Osteocyte (in vitro differentiated cells): ENCODE measurements at places on chromosomes 6 and 20. TPM values are rescaled to one million over a fixed set of nuclear protein-coding genes. Genes with fewer than 3 reads are reported as not detected.

The LBP gene
- not detected in 2 replicates for total RNA-seq

The GSTA4 gene
- 45.3 and 46.4 TPM in 2 replicates for total RNA-seq

The ETV7 gene
- 0.24 and 0.59 TPM in 2 replicates for total RNA-seq

The CEP250 gene
- total RNA-seq, result 57.1 and 58.5 TPM in 2 replicates

The TAF4 gene
- total RNA-seq, result 17.3 and 22.8 TPM in 2 replicates

The NNAT gene
- total RNA-seq, result 14.7 and 14.9 TPM in 2 replicates

The POPDC3 gene
- total RNA-seq, result 1.6 and 2.1 TPM in 2 replicates

The SNAI1 gene
- 13.0 and 13.4 TPM in 2 replicates for total RNA-seq

GRCh38 chr6:41331401-41332150 is 3.8 kb upstream of the NCR2 start:
- H3K27ac ChIP-seq, result no peak overlapping the region
- H3K36me3 ChIP-seq, result no peaks in the 10 kb centered on the region
- no peaks in the 10 kb centered on the region for H3K4me1 ChIP-seq
- H3K4me3 ChIP-seq, result no peak overlapping the region
- DNase-seq, result peak; percentile 65

GRCh38 chr20:32663335-32664011 is 10.3 kb downstream of the C20orf203 start:
- no peak overlapping the region for H3K4me3 ChIP-seq
- no peaks in the 10 kb centered on the region for H3K27me3 ChIP-seq

DNA sequence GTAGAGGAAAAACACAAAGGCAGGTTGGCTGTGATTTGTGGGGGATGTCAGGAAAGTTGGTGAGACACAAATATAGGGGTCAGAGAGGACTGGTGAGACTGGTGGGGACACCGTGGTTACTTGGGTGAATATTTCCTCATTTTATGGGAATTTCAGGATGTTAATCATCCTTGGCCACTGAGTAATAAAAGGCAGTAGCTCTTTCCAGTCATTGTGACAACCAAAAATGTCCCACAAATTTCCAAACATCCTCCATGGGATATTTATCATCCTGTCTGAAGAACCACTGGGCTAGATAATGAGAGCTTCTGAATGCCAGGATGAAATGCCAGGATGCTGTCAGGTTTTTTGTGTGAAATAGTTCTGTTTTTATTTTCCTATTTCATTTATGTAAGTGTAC is 374.1 kb downstream of the CD109 start:
- H3K27me3 ChIP-seq, result peaks cover under 1% of the 10 kb centered on the region
- DNase-seq, result no peak
- H3K4me1 ChIP-seq, result peaks cover 23% of the 10 kb centered on the region
- H3K27ac ChIP-seq, result no peak overlapping the region
- H3K36me3 ChIP-seq, result no peaks in the 10 kb centered on the region

DNA sequence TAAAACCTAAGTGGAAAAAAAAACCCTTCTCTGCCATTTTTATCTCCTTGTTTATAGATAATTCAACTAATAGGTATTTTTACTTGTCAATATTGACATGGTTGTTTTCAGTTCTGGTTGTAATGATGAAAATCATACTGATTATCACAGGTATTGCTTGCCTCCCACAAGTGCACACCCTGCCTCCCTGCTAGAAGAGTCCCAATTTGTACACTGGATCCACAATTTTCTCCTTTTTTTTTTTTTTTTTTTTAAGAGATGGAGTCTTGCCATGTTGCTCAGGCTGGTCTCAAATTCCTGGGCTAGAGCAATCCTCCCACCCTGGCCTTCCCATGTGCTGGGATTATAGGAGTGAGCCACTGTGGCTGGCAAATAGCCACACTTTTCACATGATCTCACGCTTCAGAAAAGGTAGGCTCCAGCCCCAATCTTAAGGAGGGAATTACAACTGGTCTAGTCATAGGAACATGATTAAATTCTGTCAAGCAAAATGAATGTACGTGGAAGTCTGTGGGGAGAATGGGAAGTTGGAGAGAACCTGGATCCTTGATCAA is 12.3 kb downstream of the DYNLT2 start:
- H3K36me3 ChIP-seq, result peaks cover 2% of the 10 kb centered on the region
- H3K4me3 ChIP-seq, result no peak overlapping the region
- no peak overlapping the region for H3K27ac ChIP-seq

- no peak for DNase-seq
- H3K4me3 ChIP-seq, result no peak overlapping the region
- H3K36me3 ChIP-seq, result peaks cover 2% of the 10 kb centered on the region
Observed at GRCh38 chr6:73983367-73983766, 287.4 kb downstream of the CD109 start.

GRCh38 chr6:155455766-155456165 is at the start of gene NOX3:
NOX3 (minus strand) TSS chr6:155455839; CDS start chr6:155455800, 39 bp downstream.
- no peaks in the 10 kb centered on the region for H3K36me3 ChIP-seq
- DNase-seq, result no peak
- no peak within 1 kb of the TSS for H3K27ac ChIP-seq
- H3K27me3 ChIP-seq, result peaks cover 7% of the 10 kb centered on the region

DNA sequence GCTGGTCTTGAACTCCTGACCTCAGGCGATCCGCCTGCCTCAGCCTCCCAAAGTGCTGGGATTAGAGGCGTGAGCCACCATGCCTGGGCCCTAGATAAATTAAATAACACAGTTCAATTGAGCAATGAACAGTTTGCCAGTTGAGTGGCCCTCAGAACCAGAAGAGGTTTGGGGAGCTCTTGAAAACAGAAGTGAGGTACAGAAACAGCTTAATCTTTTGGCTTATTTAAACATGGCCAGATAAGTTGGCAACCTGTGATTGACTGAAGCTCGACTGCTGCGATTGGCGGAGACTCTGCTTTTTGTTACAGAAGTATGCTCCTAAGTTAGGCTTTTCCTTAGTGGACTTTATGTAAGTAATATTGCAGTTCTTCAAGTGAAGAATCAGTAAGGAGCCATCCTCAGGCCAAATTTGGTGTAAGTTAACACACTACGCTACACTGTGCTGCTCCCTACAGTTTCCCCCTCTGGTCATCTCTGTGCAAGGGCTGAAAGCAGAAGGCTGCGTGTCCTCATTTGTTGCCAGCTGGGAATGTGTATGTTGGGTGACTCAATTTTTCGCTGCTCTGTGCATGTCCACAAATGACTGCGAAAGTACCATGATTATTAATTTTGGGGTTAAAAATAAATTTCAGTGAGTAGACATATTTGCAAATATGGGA is 9.8 kb downstream of the XRN2 start:
- no peak for DNase-seq
- H3K27me3 ChIP-seq, result no peaks in the 10 kb centered on the region
- peaks cover 8% of the 10 kb centered on the region for H3K36me3 ChIP-seq
- no peak overlapping the region for H3K4me3 ChIP-seq
- peaks cover 39% of the 10 kb centered on the region for H3K4me1 ChIP-seq

GRCh38 chr20:41654884-41655283 is 36.7 kb upstream of the CHD6 start:
- peaks cover 20% of the 10 kb centered on the region for H3K27me3 ChIP-seq
- no peaks in the 10 kb centered on the region for H3K4me1 ChIP-seq
- no peak for DNase-seq
- no peaks in the 10 kb centered on the region for H3K36me3 ChIP-seq
- H3K4me3 ChIP-seq, result no peak overlapping the region

GRCh38 chr6:45436544-45437438 is 59.1 kb upstream of the SUPT3H start:
- peaks cover 42% of the 10 kb centered on the region for H3K36me3 ChIP-seq
- peaks cover 72% of the 10 kb centered on the region for H3K4me1 ChIP-seq
- H3K27ac ChIP-seq, result peak overlapping the region; percentile 75
- H3K4me3 ChIP-seq, result peak overlapping the region; percentile 46

DNA sequence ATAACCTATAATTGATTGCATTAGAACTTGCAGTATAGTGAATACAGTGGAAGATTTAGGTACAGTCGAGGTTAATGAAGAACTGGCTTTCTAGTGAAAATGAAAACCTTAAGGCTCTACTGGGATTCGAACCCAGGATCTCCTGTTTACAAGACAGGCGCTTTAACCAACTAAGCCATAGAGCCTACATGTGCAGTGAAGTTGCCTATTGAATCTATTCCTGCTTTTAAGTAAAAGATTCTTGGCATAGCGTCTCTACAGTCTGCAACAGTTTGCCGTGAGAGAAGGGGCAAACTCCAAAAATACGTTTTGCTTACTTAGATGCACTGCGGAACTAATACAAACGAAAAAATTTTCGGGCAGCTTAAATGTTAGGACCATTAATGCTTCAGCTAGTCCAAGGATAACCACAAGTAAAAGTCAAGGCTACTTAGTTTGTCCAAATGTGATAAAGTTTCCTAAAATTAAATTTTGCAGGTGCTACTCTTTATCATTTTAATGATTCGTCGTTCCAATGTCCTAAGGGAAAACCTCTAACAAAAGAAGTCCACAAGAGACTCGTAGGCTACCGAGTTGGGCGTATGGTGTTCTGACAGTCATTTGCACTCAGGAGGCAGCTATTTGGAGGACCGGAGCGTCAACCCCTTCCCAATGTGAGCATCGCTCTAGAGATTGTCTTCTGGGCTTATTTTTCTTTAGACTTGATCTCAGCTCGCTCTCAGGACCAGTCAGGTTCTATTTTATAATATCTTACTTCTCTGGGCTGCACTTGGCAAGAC is 31.3 kb upstream of the ZSCAN23 start:
- peak overlapping the region; percentile 61 for H3K4me3 ChIP-seq
- H3K27ac ChIP-seq, result no peak overlapping the region
- H3K27me3 ChIP-seq, result peaks cover 46% of the 10 kb centered on the region
- H3K36me3 ChIP-seq, result no peaks in the 10 kb centered on the region
- H3K4me1 ChIP-seq, result peaks cover 7% of the 10 kb centered on the region

- H3K27ac ChIP-seq, result no peak overlapping the region
- H3K36me3 ChIP-seq, result no peaks in the 10 kb centered on the region
- H3K27me3 ChIP-seq, result no peaks in the 10 kb centered on the region
- no peak for DNase-seq
Observed at GRCh38 chr20:5146871-5147592, 20.2 kb downstream of the CDS2 start.

- H3K27ac ChIP-seq, result peak overlapping the region; percentile 63
- DNase-seq, result no peak
- H3K4me3 ChIP-seq, result no peak overlapping the region
- no peaks in the 10 kb centered on the region for H3K27me3 ChIP-seq
- peaks cover 22% of the 10 kb centered on the region for H3K36me3 ChIP-seq
Observed at GRCh38 chr6:35471836-35472345, 3.7 kb downstream of the RPL10A start.

DNA sequence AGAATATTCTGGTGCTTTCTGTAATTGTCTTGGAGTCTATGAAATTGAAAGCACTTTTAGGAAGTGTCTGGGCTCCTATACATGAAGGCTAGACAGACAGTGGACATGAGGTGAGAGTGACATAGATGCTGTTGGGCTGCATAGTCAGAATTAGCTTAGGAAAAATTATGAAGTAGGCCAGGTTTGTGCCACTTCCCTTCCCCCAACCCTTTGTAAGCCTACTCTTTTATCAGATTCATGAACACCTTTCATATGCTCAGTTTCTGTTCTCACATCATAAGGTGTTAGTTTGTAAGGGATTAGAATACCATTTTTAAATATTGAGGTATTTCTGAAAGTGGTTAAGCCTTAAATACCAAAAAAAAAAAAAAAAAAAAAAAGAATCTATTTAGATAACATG is 18.4 kb upstream of the SNPH start:
- no peaks in the 10 kb centered on the region for H3K4me1 ChIP-seq
- peaks cover 20% of the 10 kb centered on the region for H3K27me3 ChIP-seq
- no peaks in the 10 kb centered on the region for H3K36me3 ChIP-seq
- H3K4me3 ChIP-seq, result no peak overlapping the region
- H3K27ac ChIP-seq, result no peak overlapping the region
- no peak for DNase-seq

GRCh38 chr20:680638-681187 is 5.1 kb upstream of the SCRT2 start:
- no peak overlapping the region for H3K4me3 ChIP-seq
- no peaks in the 10 kb centered on the region for H3K36me3 ChIP-seq
- DNase-seq, result no peak
- H3K27ac ChIP-seq, result no peak overlapping the region
- H3K27me3 ChIP-seq, result peaks cover 19% of the 10 kb centered on the region
- peaks cover 4% of the 10 kb centered on the region for H3K4me1 ChIP-seq

DNA sequence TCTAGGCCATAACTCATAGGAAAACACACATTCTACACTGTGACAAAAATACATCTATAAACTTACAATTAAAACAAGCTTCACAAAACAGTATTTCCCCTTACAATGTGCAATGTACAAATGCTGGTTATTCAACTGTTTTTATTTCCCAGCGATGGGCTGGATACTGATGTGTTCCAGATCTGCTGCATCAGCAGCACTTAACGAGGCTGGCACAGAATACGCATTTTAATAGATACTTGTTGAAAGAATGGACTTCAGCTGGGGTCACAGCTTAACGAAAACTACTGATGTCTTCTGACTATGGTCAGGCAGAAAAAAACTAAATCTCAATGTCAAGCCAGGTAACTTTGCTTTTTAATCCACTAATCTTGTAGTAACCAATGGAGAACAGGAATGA is 70.9 kb downstream of the B4GALT5 start:
- no peak overlapping the region for H3K4me3 ChIP-seq
- H3K27ac ChIP-seq, result no peak overlapping the region
- H3K27me3 ChIP-seq, result no peaks in the 10 kb centered on the region

DNA sequence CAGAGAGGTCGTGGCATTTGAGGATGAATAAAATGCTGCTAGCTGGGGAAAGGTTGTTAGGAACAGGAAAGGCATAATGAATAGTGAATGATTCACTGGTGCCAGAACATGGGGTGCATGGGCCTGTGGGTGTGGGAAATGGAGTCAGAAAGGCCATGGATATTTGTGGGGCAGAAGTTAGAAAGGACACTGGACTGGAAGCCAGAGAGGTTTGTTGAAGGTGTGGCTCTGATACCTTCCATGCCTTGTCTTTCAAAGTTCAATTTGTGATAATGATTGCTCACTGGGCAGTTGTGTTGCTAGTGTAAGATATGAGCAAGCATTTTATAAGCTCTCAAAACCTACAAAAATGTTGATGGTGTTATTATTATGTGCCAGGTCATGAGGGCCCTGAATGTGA is 32.7 kb downstream of the LRRC1 start:
- no peaks in the 10 kb centered on the region for H3K27me3 ChIP-seq
- DNase-seq, result no peak
- peaks cover 12% of the 10 kb centered on the region for H3K4me1 ChIP-seq
- H3K36me3 ChIP-seq, result no peaks in the 10 kb centered on the region

GRCh38 chr20:36399147-36399968 is 93.2 kb downstream of the DLGAP4 start:
- H3K36me3 ChIP-seq, result no peaks in the 10 kb centered on the region
- no peak overlapping the region for H3K27ac ChIP-seq
- no peak overlapping the region for H3K4me3 ChIP-seq
- H3K27me3 ChIP-seq, result peaks cover 43% of the 10 kb centered on the region
- DNase-seq, result no peak

DNA sequence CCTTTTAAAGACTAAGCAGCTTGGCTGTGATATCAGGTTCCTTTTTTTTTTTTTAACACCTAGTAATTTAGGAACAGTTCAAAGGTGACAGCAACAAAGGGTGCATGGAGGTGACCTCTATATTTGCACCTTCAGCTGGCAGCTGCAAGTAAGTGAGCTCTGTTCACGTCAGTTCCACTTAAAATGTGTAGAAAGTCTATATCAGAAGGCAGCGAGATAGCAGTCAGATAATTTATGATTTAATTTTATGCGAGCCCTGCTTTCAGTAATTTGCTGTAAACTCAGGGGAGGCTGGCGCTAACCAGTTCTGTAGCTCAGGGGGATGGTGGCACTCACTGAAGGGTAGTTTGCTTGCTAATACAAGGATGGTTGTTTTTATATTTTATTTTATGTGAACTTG is 602.8 kb upstream of the MMS22L start:
- H3K27ac ChIP-seq, result no peak overlapping the region
- no peak overlapping the region for H3K4me3 ChIP-seq
- H3K36me3 ChIP-seq, result no peaks in the 10 kb centered on the region
- DNase-seq, result no peak
